Stimulated activated CD4-positive, alpha-beta T cell treated with anti-CD3 and anti-CD28 coated beads, TNF-alpha, amount 100 ng/mL, for 1 hour (primary cell): ENCODE measurements at places on chromosomes 16 and 17.

DNA sequence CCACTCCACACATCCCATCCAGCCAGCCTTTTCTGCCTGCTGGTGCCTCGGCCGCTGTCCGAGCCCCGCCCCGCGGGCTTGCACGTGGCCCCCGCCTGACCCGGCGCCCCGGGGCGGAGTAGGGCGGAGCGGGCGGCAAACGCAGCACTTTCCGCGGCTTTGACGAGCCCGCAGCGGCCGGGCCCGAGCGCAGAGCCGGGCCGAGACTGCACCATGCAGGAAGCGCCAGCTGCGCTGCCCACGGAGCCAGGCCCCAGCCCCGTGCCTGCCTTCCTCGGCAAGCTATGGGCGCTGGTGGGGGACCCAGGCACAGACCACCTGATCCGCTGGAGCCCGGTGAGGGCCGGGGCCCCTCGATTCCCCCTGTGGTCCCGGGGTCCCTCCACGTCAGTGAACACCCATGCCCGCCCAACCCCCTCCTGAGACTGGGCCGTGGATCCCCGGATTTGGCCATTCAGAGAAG lies at the start of gene HSF4:
Gene HSF4 (plus strand): TSS at position 147 of the 463 bp plus-strand sequence. CDS start 67 bp downstream, at position 214.
- no peak for DNase-seq

- DNase-seq, result no peak
Observed at GRCh38 chr16:67873435-67874370, 851 bp downstream of the EDC4 start.

DNA sequence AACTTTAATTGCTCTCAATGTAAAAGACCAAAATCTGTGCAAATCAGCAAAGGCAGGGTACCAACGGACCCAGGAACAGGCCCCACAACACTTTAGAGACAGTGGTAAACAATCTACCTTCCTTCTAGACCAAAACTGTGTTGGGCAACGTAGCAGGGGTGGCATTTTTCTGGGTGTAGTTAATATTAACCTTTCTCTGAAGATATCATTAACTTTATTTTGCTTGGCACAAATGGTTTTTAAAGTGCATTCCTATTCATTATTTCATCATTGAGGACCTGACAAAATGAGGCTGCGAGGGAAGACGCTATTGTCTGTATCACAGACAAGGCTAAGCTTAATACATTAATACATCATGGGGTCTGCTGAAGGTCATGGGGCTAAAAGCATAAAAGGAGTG lies 37.9 kb upstream of the TRAP1 start:
- DNase-seq, result no peak

DNA sequence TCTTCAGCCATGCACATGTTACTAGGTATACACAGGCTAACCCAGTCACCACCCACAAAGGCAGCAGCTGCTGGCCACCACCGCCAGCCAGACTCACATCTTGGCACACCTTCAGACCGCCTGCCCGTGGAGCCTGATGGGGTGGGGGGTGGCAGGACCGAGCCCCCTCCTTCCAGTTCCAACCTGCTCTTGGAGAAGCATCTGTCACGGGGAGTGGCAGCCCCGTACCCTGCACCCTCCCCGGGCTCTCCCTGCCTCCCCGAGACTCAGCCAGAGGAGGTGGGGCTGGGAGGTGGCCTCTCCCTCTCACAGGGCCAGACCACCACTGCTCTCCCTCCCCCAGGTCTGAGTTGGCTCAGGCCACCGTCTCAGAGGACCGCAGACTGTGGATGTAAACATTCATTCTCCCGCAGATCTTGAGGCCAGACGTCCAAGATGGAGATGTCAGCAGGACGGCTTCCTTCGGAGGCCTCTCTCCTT lies 11.3 kb upstream of the RBFOX3 start:
- no peak for DNase-seq

GRCh38 chr16:20323591-20324117 lies 3.7 kb downstream of the GP2 start:
- no peak for DNase-seq

GRCh38 chr16:74449470-74449869 lies 28.2 kb upstream of the CLEC18B start:
- DNase-seq, result no peak

GRCh38 chr16:85931596-85932402 lies 32.8 kb downstream of the IRF8 start:
- DNase-seq, result no peak

DNA sequence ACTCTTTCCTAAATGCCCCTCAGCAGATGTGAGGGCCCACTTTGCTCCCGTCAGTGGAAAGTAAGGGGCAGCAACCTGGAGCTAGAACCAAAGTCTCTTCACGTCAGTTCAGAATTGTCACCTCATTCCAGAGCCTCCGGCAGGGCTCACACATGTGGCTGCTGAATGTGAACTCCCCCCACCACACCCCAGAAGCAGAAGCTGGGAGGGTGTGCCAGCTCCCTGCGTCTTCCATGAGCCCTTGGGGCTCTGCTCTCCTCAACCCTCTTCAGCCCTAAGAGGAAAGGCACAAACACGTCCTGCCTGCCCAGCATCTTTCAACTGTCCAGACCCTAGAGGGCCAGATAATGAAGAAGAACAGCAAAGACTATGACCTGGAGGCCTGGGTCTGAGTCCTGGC lies 105.3 kb downstream of the SALL1 start:
- no peak for DNase-seq

DNA sequence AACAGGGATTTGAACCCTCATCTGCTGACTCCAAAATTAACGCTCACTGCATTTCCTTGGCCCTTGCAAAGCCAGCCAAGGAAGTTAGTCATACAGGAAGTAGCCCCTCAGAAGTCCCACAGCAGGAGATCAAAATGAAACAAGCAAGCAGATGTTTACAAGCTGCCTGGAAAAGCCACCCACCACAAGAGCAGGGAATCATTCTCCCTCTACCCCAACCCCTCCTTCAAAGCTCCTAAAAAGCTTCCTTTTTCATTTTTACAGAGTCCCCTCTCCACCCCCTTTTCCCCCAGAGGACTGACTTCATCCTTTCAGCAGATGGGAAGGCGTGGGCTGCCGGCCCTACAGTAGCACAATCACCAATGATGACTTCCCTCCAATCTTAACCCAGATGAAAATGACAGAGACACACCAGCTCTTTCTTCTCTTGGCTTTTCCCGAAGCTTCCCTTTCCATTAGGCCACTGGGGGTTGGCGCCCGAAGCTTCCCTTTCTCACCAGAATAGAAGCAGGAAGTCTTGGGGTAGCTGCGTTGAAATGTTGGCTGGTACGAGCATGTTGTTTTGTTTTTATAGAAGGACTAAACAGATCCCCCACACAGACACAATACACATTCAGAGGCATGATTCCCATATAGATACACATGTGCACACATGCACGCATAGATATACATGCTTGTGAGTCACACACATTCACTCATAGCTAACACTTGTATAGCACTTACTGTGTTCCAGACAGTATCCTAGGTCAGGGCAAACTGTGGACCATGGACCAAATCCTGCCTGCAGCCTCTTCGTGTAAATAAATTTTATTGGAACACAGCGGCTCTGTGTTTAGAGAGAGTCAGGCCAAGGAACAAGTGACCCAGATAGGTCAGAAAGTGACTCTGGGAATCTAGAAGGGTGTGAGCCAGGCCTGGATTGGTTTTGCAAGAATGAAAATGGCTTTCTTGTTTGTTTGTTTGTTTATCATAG lies 17.4 kb downstream of the ITPRIPL2 start:
- no peak for DNase-seq

GRCh38 chr16:16940351-16940750 lies 530.4 kb downstream of the XYLT1 start:
- no peak for DNase-seq

DNA sequence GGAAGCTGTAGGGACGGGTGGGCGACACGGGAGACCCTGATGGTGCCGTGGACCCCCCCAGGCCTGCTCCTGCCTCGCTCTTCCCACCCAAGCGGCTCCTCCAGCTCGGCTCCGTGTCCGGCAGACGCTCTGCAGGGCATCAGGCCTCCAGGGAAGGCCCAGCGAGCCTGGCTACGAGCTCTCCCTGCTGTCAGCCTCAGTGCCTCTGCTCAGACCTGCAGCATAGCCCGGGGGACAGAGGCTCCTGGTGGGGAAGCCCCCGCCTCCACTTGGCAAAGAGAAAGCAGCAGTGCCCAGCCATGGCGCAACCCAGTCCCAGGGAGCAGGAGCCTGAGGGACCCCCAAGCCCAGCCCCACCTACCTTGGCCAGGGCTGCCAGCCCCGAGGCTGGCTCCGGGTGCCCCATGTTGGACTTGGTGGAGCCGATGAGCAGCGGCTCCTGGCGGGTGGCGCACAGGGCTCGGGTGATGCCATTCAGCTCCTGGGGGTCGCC lies 5.9 kb downstream of the FASN start:
- DNase-seq, result no peak

DNA sequence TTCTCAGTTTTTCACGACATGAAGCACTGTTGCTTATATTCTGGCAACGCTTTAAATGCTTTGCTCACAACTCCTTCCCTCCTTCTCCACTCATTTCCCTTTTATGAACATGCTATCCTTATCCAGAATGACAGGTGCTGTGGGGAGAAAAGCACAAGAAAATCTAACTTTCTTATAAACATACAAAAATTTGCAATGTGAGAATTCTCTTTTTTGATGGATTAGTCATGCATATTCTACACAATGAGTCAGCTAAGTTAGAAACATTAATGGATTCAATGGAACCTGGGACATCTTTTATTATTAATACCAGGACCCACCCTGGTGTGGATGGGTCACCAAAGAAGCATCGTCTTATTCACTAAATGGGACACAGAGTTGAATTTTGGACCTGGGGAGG lies 234.6 kb upstream of the CDH5 start:
- no peak for DNase-seq

GRCh38 chr17:7296189-7296861 lies 1.9 kb upstream of the YBX2 start:
- DNase-seq, result no peak

GRCh38 chr16:9138731-9139501 lies 47.5 kb downstream of the HAPSTR1 start:
- no peak for DNase-seq

GRCh38 chr17:45739786-45740185 lies 44.3 kb upstream of the CRHR1 start:
- no peak for DNase-seq

GRCh38 chr16:80739523-80739922 lies 64.9 kb downstream of the CDYL2 start:
- DNase-seq, result no peak

DNA sequence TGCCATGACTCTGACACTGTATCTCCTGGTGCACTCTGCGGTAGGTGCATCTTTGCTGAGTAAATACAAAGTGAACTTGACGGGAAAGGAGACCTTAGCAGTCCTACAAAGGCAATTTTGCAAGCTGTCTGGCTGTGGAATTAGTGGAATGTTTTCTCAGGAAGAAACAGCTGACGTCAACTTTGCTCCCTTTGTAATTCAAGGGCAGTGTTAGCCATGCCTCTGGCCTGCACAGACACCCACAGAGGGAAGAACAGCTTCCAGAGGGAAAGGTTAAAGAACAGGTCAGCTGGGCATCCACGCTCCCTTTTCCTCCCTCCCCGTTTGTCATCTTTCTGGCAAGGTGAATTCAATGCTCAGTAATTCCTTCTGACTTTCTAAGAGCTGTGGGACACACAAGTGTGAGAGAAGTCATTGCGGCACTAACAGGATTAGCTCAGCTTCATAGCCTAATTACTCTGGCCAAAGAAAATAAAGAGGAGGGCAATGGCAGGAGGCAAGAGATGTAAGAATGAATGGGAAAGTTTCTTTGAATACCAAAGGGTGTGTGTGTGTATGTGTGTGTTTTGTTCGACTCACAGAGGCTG lies 476.9 kb upstream of the GOT2 start:
- DNase-seq, result no peak

DNA sequence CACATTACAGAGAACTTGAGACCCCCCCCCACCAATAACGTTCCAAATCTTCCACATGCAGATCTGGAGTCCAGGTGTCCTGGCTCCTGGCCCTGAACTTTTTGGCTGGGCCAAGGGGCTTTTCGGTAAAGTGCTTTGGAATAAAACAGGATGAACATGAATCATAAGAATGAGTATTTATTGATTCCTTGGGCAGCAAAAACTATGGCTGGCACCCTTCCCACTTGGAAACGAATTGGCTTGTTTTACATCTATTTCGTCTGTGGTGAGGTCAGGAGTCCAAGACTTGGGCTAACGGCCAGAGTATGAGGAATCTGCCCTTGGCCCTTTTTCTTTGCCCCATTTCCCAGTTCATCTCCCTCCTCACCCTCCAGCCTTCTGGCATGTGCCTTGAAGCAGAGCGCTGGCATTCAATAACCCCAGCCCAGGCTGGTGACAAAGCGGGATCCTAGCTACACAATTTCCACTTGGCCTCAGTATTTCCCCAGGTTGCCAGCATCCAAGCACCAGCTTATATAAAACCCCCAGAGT lies 4.1 kb upstream of the UBTF start:
- no peak for DNase-seq

GRCh38 chr16:74723256-74723655 lies 22.6 kb upstream of the MLKL start:
- no peak for DNase-seq

DNA sequence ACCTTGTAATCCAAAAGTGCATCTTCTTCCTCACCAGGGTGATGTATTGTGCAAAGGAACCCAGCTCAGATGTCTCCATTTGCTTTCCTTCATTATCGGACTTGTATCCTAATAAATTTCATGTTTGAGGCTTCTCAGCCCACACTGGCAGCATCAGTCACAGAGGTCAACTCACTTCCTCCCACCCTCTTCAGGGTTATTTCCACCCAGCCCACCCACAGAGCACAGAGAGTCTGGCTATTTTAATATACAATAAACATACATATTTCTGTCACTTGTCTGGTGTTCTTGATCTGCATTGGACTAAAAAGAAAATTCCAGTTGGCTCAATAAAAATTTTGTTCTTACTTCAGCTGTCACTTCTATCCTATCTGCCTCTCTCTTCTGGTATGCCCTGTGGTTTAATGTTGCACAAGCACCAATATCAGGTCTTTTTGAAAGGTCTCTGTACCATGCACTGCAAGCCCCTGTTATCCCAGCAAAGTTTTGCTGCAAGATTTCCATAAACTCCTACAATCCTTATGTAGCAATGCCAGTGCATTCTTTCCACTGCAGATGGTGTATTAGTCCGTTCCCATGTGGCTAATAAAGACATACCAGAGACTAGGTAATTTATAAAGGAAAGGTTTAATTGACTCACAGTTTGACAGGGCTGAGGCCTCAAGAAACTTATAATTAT lies 201.8 kb downstream of the CDH11 start:
- no peak for DNase-seq

- DNase-seq, result no peak
Observed at GRCh38 chr16:68995011-68995504, 110.4 kb upstream of the HAS3 start.
